ENCODE measurements at places on chromosomes 16 and 17.

DNA sequence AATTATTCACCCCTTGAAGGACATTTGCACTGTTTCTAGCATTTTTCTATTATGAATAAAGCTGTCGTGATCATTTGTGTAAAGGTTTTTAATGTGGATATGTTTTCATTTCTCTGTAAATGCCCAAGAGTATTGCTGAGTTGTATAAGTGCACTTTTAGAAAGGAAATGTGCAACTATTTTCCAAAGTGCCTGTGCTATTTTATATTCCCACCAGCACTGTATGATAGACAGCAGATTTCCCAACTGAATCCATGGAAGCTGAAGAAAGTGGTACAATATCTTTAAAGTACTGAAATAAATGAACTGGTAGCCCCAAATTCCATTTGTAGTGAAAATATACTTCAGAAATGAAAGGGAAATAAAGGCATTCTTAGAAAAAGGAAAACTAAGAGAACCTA lies 238.4 kb downstream of the BCAS3 start:
- DNase-seq = no peak

GRCh38 chr17:4165301-4166010 lies 22.5 kb downstream of the CYB5D2 start:
- no peak for DNase-seq

- no peak for DNase-seq
Observed at GRCh38 chr17:77414811-77415400, 274.1 kb downstream of the SEC14L1 start.

- DNase-seq = no peak
Observed at GRCh38 chr17:10271106-10271562, 72.7 kb upstream of the GAS7 start.

- no peak for DNase-seq
Observed at GRCh38 chr17:45863857-45864654, 19.4 kb downstream of the SPPL2C start.

GRCh38 chr17:14432079-14432478 lies 131.2 kb downstream of the HS3ST3B1 start:
- DNase-seq = no peak

GRCh38 chr16:57859331-57859730 lies 57.0 kb upstream of the KIFC3 start:
- no peak for DNase-seq

GRCh38 chr16:27489421-27489820 lies 60.3 kb downstream of the GTF3C1 start:
- no peak for DNase-seq

GRCh38 chr17:66348584-66349165 lies 46.3 kb downstream of the PRKCA start:
- DNase-seq = peak; percentile 2

- DNase-seq = no peak
Observed at GRCh38 chr17:56639517-56639916, 46.0 kb downstream of the NOG start.

DNA sequence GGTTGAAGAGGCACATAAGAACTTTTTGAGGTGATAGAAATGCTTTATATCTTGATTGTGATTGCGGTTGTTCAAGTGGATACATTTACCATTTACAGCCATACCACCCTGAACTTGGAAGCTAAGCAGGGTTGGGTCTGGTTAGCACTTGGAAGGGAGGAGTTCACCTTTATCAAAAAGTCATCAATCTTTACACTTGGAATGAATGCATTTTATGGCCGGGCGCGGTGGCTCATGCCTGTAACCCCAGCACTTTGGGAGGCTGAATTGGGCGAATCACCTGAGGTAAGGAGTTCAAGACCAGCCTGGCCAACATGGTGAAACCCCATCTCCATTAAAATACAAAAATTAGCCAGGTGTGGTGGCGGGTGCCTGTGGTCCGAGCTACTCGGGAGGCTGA lies 9.5 kb upstream of the GJD3 start:
- DNase-seq = no peak

GRCh38 chr17:30360086-30360808 lies 18.5 kb upstream of the CPD start:
- DNase-seq = no peak

GRCh38 chr16:4415538-4416199 lies 727 bp downstream of the CORO7 start:
- DNase-seq = peak; percentile 50

GRCh38 chr17:58330538-58330996 lies 2.0 kb upstream of the TSPOAP1 start:
- no peak for DNase-seq

DNA sequence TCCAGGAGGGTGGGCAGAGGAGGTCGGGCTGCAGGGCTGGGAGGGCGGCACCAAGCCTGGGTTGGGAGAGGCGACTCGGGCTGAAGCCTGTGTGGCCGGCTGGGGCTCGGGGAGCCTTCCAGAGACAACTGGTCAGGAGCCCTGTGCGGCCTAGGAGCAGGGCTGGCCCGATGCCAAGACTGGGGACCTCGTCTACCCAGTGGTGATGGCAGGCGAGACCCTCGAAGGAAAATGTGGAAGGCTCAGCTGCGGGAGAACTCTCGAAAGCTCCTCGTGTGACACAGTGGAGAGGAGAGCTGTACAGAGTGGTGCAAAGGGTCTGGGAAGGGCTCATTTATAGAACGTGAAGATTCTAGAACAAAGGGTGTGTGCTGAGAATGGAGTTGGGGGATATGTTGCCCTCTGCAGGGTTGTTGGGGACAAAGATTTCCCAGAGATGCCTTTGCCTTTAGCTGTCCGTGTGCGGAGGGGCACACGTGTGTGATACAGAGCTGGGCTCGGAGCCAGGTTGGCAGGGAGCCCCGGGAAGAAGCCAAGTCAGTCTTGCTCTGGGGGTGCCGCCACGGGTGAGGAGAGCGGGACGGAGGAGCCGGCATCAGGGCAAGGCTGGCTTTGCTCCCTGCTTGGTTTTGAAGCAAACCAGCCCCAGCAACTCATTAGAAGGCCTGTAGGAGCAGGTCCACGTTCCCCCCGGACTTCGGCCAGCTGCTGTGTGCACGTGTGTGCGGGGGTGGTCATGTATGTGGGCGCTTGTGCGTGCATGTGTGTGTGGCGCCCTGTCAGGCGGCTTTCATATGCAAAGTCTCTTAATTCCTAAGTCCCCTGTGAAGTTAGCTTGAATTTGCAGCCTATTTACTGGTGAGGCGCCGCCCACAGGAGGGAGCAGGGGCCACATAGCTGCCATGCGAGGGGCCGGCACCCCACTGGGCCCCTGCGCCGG lies 132.4 kb upstream of the CHMP6 start:
- no peak for DNase-seq

DNA sequence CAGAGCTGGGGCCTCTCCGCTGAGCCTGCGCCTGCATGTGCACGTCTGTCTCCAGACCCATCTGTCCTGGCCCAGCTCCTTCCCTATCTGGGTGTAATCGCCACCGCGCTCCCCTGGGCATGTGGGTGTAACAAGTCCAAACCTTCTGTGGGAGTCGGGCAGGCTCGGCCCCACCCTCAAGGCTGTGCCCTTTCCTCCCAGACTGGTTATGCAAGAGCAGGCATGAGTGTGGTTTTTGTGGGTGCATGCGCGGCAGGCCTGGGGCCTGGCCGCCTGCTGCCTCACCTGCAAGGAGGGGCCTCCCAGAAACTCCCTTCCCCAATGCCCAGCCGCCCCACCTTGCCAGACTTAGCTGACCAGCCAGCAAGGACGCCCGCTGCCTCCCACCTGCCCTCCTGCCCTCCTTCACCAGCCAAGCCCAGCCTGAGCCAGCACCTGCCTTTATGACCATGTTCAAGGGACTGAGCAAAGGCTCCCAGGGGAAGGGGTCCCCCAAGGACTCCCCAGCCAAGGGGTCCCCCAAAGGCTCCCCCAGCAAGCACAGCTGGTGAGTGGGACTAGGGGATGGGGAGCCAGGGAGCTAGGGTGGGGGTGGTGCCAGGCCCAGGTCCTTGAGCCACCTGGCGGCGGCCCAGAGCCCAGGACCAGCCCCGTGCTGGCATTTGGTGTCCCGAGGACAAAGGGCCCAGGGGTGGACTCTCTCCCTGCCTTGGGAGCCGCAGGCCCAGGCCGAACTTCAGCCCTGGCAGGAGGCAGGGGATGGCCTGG lies at the start of gene EVPLL:
Gene EVPLL, plus strand, starts transcription at position 342 of the 768 bp plus-strand sequence. CDS start 3,160 bp downstream, outside the sequence.
- DNase-seq = peak; percentile 1

DNA sequence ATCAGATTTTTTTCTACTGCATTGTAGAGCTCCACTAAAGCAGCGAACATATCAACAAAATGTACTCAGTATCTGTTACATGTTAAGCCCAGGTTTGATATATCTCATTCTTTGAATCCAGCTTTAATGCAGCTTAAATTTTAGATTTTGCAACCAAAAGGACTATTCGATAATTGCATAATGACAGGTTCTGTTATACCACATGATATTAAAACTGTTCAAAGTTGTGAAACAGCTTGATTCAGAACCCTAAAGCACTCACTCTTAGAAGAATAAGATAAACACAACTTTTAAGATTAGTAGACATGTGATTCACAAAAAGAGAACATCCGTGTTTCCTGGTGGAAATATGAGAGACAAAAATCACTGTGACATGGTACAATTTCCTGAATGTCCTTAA lies 427.9 kb downstream of the CDH11 start:
- no peak for DNase-seq

GRCh38 chr17:70945386-70945785 lies 776.1 kb downstream of the KCNJ2 start:
- DNase-seq = no peak

DNA sequence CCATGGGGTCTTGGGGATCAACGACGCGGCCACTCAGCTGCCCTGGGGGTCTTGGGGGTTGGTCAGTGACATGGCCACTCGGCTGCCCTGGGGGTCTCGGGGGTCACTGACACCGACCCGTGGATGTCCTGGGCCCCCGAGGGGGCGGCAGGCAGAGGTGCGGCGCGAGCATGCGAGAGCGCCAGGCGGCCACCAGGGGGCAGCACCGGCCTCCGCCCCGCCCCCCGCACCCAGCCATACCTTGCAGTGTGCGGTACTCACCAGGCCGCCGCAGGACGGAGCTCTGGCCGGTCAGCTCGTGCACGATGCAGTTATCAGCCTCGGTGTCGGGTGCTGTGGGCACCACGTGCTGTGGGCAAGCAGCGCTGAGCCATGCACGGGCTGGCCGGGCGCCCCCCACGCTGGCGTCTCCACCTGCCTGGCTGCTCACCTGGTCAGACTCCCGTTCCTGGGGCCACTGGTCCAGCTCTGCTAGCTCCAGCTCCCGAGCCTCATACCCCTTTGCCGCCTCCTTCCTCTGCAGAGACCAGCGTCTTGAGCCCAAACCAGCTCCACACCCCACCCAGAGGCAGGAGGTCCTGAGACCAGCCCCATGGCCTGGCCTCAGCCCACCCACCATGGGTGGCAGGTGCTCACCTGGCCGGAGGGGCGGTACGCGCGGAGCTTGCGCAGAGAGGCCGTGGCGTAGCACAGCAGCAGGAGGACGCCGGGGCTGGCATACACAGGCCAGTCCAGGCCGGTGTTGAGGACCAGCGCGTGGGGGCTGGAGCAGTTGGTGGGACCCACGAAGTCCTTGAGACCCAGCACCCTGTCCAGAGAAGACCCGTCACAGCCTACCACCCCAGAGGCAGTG lies 31.2 kb downstream of the CTU2 start:
- peak; percentile 58 for DNase-seq

- DNase-seq = no peak
Observed at GRCh38 chr16:87276091-87276701, 41.0 kb downstream of the C16orf95 start.

DNA sequence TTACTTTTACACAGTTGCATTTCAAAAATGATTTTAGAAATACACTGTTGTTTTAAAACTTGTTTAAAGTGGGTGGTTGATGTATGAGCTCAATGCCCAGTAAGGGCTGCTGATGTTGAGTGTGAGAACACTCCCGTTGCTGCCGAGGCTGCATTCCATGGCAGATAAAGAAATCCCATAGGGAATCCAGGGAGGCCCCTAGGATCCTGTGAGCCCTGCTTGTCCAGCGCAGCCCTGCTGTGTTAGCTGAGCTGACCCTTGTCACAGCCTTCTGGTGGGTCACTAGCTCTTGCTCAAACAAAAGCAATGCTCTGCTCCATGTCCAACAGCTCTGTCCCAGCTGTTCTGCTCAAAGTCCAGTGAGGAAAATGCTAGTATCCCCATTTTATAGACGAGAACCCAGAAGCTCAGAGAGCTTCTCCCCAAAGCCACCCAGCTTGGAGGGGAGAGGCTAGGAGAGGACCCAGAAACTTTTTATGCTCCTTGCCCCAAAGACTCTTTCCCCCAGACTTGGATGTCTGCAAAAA lies 18.6 kb upstream of the COL1A1 start:
- no peak for DNase-seq

- no peak for DNase-seq
Observed at GRCh38 chr17:55580596-55581133, 69.4 kb upstream of the SMIM36 start.

DNA sequence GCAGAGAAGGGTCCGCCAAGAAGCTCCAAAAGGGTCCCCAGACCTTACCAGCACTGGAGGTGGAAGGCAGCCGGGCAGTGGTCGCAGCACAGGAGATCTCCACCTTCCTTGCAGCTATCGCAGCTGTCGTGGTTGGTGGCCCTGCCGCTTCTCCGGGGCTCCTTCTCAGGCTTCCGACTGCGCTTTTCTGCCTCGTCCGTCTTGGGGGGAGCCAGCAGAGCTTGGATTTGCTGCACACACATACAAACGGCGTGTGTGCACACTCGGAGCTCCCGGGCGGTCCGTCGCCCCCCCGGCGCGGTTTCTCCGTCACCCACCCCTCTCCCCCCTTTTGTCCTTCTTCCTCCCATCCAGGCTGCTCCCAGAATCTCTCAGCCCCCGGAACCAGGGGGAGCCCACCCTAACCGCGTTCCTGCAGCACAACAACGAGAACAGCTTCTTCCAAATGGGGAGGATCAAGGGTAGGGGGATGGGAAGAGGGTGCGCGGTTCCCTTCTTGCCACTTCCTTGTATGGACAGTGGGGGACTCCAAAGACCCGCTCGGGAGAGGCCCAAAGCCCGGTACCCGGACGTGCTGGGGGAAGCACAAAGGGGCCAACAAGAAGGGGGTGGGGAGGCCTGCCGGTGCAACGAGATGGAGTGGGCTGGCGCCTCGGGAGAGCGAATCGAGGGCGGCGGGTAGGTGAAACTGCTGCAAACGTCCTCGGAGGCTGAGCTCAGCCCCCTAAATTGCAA lies 1.1 kb downstream of the PHF12 start:
- DNase-seq = peak; percentile 49

DNA sequence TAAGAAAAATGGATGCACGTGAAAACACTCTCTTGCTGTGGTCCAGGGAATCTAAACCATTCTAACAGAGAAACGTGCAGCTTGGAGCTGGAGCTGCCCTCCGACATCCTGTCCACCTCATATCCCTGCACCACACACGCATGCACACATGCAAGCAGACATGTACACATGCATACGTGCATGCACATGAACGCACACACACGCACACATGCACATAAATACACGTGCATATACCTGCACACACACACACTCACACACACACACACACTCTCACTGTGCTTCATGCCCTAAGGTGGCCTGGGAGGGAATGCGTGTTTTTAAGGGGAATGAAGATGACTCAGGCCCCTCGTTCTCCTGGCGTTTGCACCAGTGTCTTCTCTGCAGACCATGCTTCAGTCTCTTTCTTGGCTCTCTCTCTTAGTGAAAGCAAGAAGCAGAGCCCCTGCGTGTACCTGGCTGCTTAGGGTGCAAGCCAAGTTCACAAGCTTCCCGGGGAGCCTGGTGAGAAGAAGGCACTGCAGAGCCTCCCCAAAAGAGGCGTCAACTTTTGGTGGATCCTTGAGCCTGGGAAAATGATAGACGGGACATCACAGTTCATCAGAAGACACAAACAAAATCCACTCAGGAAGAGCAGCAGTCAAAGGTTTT lies 72.8 kb downstream of the GOSR1 start:
- no peak for DNase-seq
